Skeletal muscle tissue (tissue), 5 donors: ENCODE measurements at places on chromosomes 6 and 20. TPM values are rescaled to one million over a fixed set of nuclear protein-coding genes. Genes with fewer than 3 reads are reported as not detected.

Gene BFSP1
- 1.0 TPM for total RNA-seq

Gene AIF1
- total RNA-seq, result 19.8 TPM

Gene PROKR2
- total RNA-seq, result not detected

Gene RAB32
- 35.5 TPM for total RNA-seq

Gene GLP1R
- total RNA-seq, result not detected
